ENCODE measurements at places on chromosomes 11 and 22. TPM values are rescaled to one million over a fixed set of nuclear protein-coding genes. Genes with fewer than 3 reads are reported as not detected.

NARS2 gene
- 9.4 TPM for total RNA-seq

GPHA2 gene
- not detected for total RNA-seq

SLC25A17 gene
- 9.4 TPM for total RNA-seq

MAPK11 gene
- 12.5 TPM for total RNA-seq

IGLL1 gene
- not detected for total RNA-seq

OSBP2 gene
- 2.9 TPM for total RNA-seq

CRYAB gene
- total RNA-seq: 400 TPM

RRM1 gene
- 39.9 TPM for total RNA-seq

KDELR3 gene
- 8.1 TPM for total RNA-seq

ACRV1 gene
- not detected for total RNA-seq

NCAM1 gene
- total RNA-seq: 93.7 TPM

PGA5 gene
- total RNA-seq: not detected

ELF5 gene
- not detected for total RNA-seq

GP1BB gene
- 16.7 TPM for total RNA-seq

H19 gene
- total RNA-seq: 372 TPM

ZNF214 gene
- total RNA-seq: 3.3 TPM

BLID gene
- total RNA-seq: 1.3 TPM

ARL2 gene
- total RNA-seq: 150 TPM

MIOX gene
- total RNA-seq: not detected

LAYN gene
- 47.1 TPM for total RNA-seq

CLCF1 gene
- 11.0 TPM for total RNA-seq
